ENCODE measurements at places on chromosomes 2 and 18.

- H3K4me1 ChIP-seq = no peaks in the 10 kb centered on the region
- H3K36me3 ChIP-seq = no peaks in the 10 kb centered on the region
- no peak overlapping the region for H3K27ac ChIP-seq
- no peaks in the 10 kb centered on the region for H3K27me3 ChIP-seq
- no peak overlapping the region for H3K4me3 ChIP-seq
- no peak for DNase-seq
Observed at GRCh38 chr2:211045025-211045424, 488.6 kb downstream of the CPS1 start.

- no peak overlapping the region for H3K27ac ChIP-seq
- no peak overlapping the region for H3K4me3 ChIP-seq
- no peak for DNase-seq
- H3K4me1 ChIP-seq = no peaks in the 10 kb centered on the region
- H3K27me3 ChIP-seq = no peaks in the 10 kb centered on the region
Observed at GRCh38 chr2:149360106-149360505, 29.7 kb downstream of the LYPD6 start.

DNA sequence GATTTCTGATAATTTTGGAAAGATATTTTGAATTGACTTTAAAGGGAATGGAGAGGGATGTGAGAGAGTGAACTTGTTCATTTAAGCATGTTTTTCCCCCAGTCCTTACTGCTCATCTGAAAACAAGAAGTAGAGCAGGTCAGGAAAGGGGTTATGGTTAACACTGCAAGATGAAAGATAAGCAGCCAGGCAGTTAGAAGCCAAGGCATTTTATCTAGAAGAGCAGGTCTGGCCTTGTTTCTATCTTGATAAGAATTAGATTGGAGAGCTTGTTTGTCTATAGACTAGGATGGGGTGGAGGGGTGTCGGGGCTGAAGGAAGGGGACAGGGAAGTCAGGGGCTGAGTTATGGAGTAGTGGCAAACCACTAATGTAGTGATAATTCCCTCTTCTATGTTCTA, 171.6 kb downstream of the IKZF2 start:
- no peaks in the 10 kb centered on the region for H3K27me3 ChIP-seq
- no peaks in the 10 kb centered on the region for H3K36me3 ChIP-seq
- DNase-seq = no peak

GRCh38 chr2:64982311-64982857, 6.8 kb upstream of the SLC1A4 start:
- H3K27me3 ChIP-seq = no peaks in the 10 kb centered on the region
- no peak for DNase-seq
- peaks cover under 1% of the 10 kb centered on the region for H3K4me1 ChIP-seq
- H3K27ac ChIP-seq = no peak overlapping the region

DNA sequence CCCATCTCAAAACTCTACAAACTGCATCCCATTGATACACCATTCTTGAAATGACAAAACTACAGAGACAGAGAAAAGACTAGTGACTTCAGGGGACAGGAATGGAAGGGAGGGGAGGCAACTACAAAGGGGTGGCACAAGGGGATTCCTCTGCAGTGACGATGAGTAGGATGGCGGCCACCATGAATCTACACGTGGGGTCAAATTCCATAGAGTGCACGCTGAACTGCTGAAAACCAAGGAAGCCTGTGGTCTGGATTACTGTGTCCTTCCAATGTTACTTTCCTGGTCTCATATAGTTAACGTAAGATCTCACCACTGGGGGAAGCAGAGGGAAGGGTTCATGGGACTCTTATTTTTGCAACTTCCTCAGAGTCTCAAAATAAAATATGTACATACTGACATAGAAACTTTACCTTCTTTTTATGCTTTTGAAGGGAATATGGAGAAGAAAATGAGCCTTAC, 23.6 kb downstream of the COX7A2L start:
- no peaks in the 10 kb centered on the region for H3K36me3 ChIP-seq
- no peak overlapping the region for H3K27ac ChIP-seq
- DNase-seq = no peak
- no peaks in the 10 kb centered on the region for H3K27me3 ChIP-seq
- peaks cover 5% of the 10 kb centered on the region for H3K4me1 ChIP-seq
- no peak overlapping the region for H3K4me3 ChIP-seq

- no peaks in the 10 kb centered on the region for H3K27me3 ChIP-seq
- H3K4me1 ChIP-seq = no peaks in the 10 kb centered on the region
- H3K27ac ChIP-seq = no peak overlapping the region
- no peak for DNase-seq
Observed at GRCh38 chr18:59799383-59800015, 100.3 kb upstream of the PMAIP1 start.

- H3K4me3 ChIP-seq = no peak overlapping the region
- H3K27me3 ChIP-seq = no peaks in the 10 kb centered on the region
- no peak overlapping the region for H3K27ac ChIP-seq
- H3K4me1 ChIP-seq = no peaks in the 10 kb centered on the region
- no peaks in the 10 kb centered on the region for H3K36me3 ChIP-seq
Observed at GRCh38 chr18:54991981-54992380, 32.7 kb upstream of the CCDC68 start.

DNA sequence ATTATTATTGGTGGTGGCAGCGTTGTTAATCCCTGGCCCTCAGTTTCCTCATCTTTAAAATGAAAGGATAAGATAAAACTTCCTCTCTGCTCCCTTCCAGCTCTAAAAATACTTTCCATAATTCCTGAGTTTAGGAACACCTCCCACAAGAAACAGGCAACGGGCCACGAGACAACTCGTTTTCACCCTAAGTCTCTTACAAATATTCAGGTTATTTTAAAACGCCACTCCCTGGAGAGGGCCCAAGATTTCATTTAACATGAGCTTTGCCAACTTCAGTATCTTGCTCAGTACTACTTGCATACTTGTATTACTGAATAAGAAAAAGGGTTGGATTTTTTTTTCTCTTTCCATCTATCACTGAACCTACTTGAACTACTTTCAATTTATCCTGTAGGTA, 611.1 kb upstream of the FANCL start:
- no peak overlapping the region for H3K27ac ChIP-seq
- H3K27me3 ChIP-seq = no peaks in the 10 kb centered on the region
- no peaks in the 10 kb centered on the region for H3K4me1 ChIP-seq
- no peak for DNase-seq
- H3K4me3 ChIP-seq = no peak overlapping the region

GRCh38 chr2:46170611-46171350, 126.4 kb upstream of the EPAS1 start:
- no peak overlapping the region for H3K4me3 ChIP-seq
- peak overlapping the region; percentile 61 for H3K27ac ChIP-seq
- no peak for DNase-seq
- peaks cover 7% of the 10 kb centered on the region for H3K36me3 ChIP-seq
- H3K4me1 ChIP-seq = peaks cover 23% of the 10 kb centered on the region
- no peaks in the 10 kb centered on the region for H3K27me3 ChIP-seq

DNA sequence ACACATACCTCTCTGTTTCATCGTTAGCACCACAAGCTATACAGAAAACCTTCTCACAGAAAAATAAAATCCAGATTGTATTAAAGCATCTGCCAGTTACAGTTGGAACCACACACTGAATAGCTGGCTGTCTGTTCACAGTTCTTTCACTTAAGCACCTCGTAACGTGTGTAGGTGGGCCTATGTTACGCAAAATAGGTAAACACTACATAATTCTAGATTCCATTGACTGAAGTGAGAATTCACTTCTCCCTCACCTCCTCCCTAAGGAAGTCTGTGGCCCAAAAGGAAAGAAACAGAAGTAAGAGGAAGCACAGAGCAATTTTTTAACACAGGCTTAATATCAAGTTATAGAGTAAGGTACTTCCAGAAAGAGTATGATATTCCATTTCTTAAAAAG, 24.9 kb downstream of the PELI1 start:
- H3K27ac ChIP-seq = peak overlapping the region; percentile 41
- H3K4me3 ChIP-seq = no peak overlapping the region
- no peaks in the 10 kb centered on the region for H3K27me3 ChIP-seq
- DNase-seq = no peak

DNA sequence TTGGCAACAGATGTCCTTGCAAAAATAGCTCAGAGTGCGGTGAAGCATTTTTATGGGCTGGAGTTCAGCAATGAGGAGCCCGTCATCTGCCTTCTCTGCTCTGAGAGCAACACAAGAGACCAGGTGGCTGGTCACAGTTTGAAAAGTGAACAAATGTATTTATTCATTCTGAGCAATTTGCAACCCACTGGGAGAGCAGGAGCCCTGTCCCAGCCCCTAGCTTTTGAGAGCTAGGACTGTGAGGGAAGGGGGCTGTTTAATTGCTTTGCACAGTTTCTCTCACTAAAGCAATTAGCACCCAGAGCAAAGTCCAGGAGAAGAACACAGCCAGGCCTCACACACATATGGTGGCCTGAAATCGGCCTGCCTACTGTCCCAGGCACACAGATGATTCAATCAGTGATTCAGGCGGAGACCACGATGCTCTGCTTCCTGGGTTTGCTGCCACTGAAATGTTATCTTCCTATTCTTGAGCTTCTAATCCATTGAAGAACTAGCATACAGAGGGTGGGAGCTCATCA, 646.1 kb upstream of the ACVR2A start:
- no peak overlapping the region for H3K27ac ChIP-seq
- H3K27me3 ChIP-seq = no peaks in the 10 kb centered on the region
- no peaks in the 10 kb centered on the region for H3K4me1 ChIP-seq
- H3K4me3 ChIP-seq = no peak overlapping the region
- no peaks in the 10 kb centered on the region for H3K36me3 ChIP-seq

GRCh38 chr2:152730591-152731333, 12.3 kb downstream of the ARL6IP6 start:
- peak overlapping the region; percentile 13 for H3K27ac ChIP-seq
- peaks cover 6% of the 10 kb centered on the region for H3K36me3 ChIP-seq
- no peak for DNase-seq
- peaks cover 13% of the 10 kb centered on the region for H3K4me1 ChIP-seq

DNA sequence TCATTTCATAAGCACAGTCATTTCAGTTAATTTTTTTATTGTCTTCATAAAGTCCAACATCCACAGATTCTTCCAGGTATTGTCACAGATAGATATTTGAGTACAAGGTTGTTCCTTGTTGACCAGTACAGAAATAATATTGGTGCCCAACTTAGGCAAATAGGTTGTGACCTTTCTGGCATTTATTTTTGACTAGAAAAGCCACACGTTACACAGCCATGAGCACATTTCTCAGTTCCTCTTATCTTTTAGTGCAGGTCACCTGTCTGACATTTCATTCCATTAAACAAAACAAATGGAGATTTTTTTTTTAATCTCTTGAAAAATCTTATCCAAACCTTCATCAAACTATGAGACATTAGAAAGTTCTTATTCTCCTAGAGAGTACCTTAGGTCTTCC, 428.8 kb downstream of the ZNF521 start:
- H3K36me3 ChIP-seq = no peaks in the 10 kb centered on the region
- no peak for DNase-seq
- H3K27me3 ChIP-seq = no peaks in the 10 kb centered on the region
- H3K4me1 ChIP-seq = no peaks in the 10 kb centered on the region
- no peak overlapping the region for H3K27ac ChIP-seq

GRCh38 chr2:231709981-231710798, 1.9 kb downstream of the PTMA start:
- peaks cover 66% of the 10 kb centered on the region for H3K4me1 ChIP-seq
- peak overlapping the region; percentile 97 for H3K4me3 ChIP-seq
- DNase-seq = peak; percentile 99
- no peaks in the 10 kb centered on the region for H3K27me3 ChIP-seq

DNA sequence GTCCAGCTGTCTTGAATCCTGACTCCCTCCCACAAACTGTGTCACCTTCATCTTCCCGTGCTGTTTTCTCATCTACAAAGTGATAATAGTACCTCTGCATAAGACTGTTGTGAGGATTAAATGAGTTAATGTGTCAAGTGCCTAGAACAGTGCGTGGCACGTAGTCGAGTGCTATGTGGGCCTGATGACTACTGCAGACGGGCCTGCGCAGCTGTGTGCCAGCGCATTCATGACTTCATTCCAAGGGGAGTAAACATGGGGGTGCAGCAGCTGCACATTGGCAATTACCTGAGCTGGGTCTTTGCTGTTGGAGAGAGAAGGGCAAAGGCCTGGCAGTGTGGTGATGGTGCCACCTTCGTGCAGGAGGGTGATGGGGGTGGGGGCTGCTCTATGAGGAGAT, 5.0 kb downstream of the TEX44 start:
- H3K4me3 ChIP-seq = no peak overlapping the region
- no peak overlapping the region for H3K27ac ChIP-seq
- no peaks in the 10 kb centered on the region for H3K36me3 ChIP-seq
- peaks cover 9% of the 10 kb centered on the region for H3K4me1 ChIP-seq
- DNase-seq = no peak

DNA sequence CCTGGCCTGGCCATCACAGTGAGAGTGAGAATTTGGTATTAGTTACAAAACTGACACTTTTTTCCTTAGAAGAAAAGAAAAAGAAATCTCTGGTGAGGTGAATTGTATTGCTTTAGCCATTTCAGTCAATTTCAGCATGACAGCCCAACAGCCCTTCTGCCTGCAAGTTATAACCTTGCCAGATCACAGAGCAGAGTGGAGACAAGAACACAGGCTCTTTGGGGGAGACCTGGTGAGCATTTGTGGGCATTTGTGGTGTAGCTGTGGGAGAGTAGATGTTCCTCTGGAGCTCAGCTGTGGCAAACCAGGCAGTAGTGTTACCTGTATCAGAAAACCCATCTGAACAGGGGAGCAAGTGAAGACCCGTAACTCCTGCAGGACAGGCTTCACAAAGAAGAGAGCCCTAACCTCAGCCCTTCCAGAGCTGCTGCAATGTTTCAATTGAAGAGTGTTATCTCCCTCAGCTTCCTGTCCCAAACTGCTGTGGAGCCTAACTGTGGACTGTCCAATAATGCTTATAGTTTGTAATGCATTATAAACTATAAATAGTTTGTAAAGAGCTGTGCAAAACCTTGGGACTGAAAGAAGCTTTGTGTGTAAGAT, 22.8 kb upstream of the DLX1 start:
- no peak for DNase-seq
- H3K4me3 ChIP-seq = no peak overlapping the region
- H3K36me3 ChIP-seq = no peaks in the 10 kb centered on the region
- H3K27me3 ChIP-seq = no peaks in the 10 kb centered on the region

DNA sequence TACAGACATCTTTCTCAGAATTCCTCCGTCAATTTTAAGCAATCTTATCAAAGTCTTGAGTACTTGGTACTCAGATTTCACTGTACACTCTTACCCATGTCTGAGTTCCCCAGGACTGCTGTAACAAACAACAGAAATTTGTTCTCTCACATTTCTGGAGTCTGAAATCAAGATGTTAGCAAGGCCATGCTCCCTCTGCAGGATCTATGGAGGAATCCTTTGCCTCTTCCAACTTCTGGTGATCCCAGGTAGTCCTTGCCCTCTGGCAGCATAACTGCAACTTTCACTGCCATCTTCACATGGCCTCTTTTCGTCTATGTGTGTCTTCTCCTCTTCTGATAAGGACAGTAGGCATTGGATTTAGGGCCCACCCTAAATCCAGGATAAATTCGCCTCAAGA, 17.1 kb upstream of the CACNB4 start:
- H3K27ac ChIP-seq = no peak overlapping the region
- H3K4me1 ChIP-seq = no peaks in the 10 kb centered on the region
- DNase-seq = no peak
